ENCODE measurements at places on chromosomes 12 and 14.

- DNase-seq = no peak
Observed at GRCh38 chr14:105087308-105087962, 22.2 kb upstream of the GPR132 start.

- DNase-seq = no peak
Observed at GRCh38 chr14:50013198-50013918, 103.0 kb downstream of the VCPKMT start.

DNA sequence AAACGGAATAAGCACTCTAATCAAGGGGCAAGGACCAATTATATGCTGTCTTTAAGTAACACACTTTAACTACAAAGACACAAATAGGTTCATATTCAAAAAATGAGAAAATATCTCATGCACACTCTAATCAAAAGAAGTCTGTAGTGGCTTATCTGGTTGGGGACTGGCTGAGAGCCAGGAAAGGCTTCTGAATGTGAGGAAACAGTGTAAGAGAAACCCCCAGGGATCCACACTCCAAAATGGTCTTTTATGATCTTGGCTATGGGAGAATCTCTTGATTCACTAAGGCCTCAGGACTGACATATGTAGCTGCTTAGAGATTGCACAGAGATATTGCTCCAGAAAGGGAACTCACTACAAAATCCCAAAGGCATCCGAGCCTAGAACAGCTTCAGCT lies 10.3 kb downstream of the CTSG start:
- DNase-seq = no peak

- DNase-seq = no peak
Observed at GRCh38 chr12:122854554-122854953, 19.3 kb downstream of the HIP1R start.

GRCh38 chr12:52440821-52441319 lies 6.7 kb upstream of the KRT75 start:
- DNase-seq = no peak

DNA sequence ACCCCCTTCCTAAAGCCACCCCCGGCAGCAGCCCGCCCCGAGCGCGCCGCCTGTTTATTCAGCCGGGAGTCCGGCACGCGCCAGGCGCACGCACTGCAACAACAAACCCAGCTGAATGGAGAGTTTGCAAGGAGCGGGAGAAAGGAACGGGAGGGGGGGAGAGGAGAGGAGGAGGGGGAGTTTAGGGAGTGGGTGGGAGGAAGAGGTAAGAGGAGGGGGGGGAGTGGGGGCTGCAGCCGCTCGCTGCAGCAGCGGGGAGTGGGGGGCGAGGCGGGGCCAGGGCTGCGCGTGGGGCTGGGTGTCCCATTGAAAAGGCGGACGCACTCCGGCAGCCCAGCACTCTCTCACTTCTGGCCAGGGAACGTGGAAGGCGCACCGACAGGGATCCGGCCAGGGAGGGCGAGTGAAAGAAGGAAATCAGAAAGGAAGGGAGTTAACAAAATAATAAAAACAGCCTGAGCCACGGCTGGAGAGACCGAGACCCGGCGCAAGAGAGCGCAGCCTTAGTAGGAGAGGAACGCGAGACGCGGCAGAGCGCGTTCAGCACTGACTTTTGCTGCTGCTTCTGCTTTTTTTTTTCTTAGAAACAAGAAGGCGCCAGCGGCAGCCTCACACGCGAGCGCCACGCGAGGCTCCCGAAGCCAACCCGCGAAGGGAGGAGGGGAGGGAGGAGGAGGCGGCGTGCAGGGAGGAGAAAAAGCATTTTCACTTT lies at the start of gene ASCL1:
TSS of gene ASCL1 (plus strand) at position 336 of the 712 bp plus-strand sequence. CDS start 571 bp downstream, outside the sequence.
- no peak for DNase-seq

GRCh38 chr12:14858513-14858912 lies 15.2 kb upstream of the ART4 start:
- no peak for DNase-seq

GRCh38 chr14:90024910-90025309 lies 36.9 kb upstream of the KCNK13 start:
- no peak for DNase-seq
